Tibial nerve (tissue), 4 donors: ENCODE measurements at places on chromosomes 11 and 22.
A peak's percentile ranks its signal among the peaks of the same experiment; 100 is the strongest.

- peak; percentile 61 for DNase-seq
Observed at GRCh38 chr11:18721561-18722292, 4.3 kb downstream of the IGSF22 start.

- DNase-seq = no peak
Observed at GRCh38 chr11:3148255-3148989, 16.7 kb downstream of the OSBPL5 start.

DNA sequence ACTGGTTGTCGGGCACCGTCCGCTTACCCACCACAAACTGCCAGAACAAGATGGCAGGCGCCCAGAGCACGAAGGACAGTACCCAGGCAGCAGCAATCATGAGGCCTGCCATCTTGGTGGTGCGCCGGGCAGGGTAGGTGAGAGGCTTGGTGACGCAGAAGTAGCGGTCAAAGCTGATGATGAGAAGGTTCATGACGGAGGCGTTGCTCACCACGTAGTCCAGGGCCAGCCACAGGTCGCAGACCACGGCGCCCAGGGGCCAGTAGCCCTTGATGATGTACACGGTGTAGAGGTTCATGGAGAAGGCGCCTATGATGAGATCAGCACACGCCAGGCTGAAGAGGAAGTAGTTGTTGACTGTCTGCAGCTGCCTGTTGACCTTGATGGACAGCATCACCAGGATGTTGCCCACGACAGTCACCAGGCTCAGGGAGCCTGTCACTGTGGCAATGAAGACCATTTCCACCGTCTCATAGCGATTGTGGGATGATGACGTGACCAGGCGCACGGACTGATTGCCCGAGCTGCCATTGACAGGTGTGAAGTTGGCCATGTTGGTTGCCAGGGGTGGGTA is 4.6 kb downstream of the MDK start:
- DNase-seq = no peak

GRCh38 chr11:77647654-77648305 is 10.2 kb upstream of the CLNS1A start:
- DNase-seq = no peak

DNA sequence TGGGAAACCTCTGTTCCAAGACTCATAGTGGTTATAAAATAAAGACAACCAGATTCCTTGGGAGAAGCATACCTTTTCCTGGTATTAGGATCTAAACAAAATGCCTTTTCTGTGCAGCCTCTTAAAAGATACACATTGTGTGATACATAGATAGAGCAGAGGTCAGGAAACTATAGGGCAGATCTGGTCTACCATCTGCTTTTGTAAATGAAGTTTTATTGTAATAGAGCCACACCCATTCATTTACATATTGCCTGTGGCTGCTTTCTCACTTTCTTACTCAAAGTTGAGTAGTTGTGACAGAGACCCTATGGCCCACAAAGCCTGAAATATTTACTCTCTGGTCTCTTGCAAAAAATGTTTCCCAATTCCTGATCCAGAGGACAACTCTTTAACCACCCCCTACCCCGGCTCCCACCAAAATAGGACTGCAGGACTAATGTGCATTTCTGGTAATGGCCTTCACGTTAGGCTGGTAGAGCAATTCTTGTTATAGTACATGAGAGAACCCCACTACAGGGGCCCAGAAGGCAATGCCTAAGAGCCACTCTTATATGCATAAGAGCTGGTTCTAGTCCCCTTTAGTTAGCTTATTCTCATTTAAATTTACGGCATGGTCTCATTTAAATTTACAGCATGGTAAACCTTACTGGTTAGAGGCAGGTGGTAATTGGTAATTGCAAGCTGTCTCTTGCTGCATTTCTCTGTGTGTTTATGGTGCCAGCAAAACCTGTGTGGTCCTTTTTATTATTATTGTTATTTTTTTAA is 76.8 kb upstream of the YWHAH start:
- DNase-seq = no peak

DNA sequence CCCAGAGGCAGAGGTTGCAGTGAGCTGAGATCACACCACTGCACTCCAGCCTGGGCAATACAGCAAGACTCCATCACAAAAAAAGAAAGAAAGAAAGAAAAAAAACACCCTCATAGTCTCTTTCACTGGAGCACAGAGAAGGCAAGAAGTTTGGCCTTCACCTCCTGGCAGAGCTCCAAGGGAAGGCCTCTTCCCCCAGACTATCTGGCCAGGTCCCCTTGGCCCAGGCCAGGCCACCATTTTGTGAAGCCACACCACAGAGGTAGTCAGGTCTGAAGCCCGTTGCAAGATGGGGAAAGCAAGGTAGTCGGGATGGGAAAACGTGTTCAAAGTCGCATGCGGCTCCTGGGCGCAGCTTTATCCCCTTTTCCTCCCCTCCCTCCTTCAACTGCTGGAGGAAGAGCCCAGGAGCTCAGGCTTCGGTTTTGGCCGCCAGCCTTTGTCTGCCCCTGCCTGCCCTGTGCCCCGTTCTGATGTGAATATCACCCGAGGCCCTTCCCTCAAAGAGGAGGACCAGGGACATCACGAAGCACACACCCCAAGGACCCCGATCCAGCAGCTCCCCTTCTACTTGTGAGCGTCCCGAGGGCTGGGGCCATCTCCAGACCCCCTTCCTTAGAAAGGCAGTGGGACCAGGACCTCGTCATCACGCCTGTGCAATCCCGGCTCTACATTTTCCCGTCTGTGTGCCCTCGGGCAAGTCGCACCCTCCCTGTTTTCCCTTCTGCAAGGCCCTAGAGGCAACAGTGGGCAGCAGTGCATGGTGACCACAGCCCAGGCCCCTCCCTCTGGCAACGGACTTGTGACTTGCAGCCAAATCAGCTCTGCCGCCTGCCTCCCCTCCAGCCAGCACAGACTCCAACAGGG is 17.7 kb downstream of the CABP7 start:
- no peak for DNase-seq

DNA sequence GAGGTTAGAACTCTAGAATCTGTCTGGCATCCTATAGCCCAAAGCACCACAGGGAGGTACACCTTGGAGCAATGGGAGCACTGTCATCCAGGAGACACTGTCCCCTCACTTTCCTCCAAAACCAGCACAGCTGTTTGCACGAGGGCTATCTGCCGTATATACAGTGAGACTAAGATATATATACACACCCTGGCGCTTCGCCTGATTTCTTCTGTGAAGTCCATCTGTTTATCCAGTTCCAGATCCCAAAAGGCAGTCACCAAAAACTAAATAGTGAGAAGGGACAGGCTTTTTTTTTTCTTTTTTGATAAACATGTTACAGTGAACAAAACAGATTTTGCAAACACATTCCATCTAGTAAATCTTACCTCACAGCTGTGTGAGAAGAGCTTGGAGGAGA is 68.5 kb downstream of the ARFGAP2 start:
- DNase-seq = no peak

- no peak for DNase-seq
Observed at GRCh38 chr11:97110376-97110775, 720.6 kb downstream of the JRKL start.

DNA sequence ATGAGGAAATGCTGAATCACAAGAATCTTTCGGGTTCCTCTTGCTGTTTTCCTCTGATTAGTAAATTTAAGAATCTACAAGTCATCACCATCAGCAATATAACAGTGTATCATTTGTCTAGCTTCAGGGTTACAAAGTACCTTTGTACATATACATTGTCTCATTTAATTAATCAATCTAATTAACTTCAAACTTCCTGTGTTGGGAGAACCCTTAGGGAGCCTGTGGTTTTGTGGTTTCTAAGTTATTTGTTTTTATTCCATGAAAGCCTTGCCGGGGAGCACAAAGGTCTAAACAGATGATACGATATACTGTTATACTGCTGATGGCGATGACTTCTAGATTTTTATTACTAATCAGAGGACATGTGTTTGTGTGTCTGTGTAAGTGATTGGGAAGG is 41.0 kb downstream of the TIMP3 start:
- no peak for DNase-seq

- DNase-seq = no peak
Observed at GRCh38 chr11:78725200-78725599, 150.5 kb upstream of the NARS2 start.

- DNase-seq = no peak
Observed at GRCh38 chr22:21054714-21055563, 9.2 kb downstream of the LRRC74B start.

DNA sequence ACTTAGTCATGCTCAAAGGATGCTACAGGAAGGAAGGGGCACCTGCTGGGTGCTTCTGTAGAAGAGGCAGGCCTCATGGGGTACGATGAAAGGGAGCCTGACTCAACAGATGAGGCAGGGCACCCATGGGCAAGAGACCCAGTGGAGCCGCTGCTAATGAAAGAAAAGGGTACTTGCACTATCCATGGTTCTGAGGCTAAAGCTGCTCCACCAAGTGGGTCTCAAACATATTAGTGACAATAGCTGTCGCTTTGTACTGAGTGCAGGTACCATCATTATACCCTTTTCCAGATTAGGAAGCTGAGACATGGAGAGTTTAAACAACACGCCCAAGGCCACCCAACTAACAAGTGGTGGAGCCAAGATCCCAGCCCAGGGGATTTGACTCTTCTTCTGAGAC is 127.5 kb upstream of the SERPIND1 start:
- no peak for DNase-seq

GRCh38 chr11:3197878-3198528 is 20.6 kb downstream of the MRGPRG start:
- no peak for DNase-seq

- DNase-seq = no peak
Observed at GRCh38 chr11:72975778-72976521, 161.7 kb downstream of the ATG16L2 start.

DNA sequence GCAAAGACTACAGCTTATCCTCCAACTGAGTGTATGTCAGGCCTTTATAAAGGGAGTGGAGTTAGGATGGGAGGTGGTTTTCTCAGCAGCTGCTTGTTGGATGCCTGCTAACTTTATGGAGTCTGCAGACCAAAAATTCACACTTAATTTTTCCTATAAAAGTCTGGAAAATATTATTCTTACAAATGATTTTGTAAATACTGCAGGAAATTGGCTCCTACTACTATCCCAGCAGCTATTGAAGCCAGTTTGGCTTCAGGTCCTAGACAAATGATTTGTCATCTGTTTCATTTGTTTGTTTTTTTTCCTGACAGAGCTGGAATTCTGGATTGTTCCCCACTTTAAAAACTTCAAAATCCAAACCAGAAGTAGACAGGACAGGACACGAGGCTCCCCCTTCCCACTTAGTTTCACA is 292.5 kb downstream of the TMEM135 start:
- DNase-seq = no peak

- no peak for DNase-seq
Observed at GRCh38 chr11:38553148-38553547, 1955.1 kb upstream of the RAG2 start.

DNA sequence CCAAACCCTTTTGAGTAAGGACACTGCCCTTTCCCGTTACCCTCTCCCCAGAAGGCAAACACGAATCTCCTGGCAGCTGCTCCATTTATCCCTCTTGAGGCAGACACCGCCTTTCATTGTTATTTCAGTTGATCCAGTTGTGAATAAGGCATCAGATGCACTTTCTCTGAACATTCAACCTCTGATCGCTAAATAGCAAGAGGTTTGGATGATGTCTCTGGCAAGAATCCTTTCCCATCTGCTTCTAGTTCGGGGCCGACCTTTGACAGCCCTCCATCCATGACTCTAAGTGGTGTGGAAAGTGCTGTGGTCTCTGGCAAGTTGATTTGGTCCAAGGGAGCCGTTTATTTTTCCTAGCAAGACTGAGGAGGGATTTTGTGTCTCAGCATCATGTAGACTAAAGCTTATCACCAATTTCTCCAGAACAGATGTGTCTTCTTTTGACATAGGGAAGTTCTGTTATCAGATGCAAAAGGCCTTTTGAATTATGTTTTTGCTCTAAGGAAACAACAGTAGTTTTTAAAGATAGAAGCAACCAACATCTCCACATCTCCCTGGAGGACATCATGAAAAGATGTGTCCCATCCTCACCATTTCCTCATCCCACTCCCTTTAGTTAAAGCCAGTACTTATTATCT is 123.6 kb downstream of the CCDC34 start:
- DNase-seq = peak; percentile 70

DNA sequence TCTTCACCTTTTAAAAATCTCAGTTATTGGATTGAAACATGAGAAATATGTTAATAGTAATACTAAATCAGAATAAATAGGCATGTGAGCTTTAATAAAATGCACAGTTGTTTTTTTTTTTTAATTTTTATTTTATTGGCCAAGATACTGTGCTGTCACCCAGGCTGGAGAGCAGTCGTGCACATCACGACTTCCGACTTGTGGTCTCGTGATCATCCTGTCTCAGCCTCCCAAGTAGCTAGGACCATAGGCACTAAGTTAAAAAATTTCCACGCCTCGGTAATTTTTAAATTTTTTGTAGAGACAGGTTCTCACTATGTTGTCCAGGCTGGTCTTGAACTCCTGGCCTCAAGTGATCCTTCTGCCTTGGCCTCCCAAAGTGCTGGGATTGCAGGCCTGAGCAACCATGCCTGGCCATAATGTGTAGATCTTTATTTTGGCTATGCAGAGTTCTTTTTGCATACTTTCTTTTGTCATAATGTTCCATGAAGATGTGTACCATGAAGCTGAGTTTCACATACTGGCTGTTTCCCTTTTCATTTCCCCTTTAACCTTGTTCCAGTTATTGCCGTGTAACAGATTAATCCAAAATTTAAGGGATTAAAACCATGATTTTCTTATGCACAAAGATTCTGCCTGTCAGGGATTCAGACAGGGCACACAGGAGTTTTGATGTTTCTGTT is 16.0 kb downstream of the CAPRIN1 start:
- DNase-seq = no peak

DNA sequence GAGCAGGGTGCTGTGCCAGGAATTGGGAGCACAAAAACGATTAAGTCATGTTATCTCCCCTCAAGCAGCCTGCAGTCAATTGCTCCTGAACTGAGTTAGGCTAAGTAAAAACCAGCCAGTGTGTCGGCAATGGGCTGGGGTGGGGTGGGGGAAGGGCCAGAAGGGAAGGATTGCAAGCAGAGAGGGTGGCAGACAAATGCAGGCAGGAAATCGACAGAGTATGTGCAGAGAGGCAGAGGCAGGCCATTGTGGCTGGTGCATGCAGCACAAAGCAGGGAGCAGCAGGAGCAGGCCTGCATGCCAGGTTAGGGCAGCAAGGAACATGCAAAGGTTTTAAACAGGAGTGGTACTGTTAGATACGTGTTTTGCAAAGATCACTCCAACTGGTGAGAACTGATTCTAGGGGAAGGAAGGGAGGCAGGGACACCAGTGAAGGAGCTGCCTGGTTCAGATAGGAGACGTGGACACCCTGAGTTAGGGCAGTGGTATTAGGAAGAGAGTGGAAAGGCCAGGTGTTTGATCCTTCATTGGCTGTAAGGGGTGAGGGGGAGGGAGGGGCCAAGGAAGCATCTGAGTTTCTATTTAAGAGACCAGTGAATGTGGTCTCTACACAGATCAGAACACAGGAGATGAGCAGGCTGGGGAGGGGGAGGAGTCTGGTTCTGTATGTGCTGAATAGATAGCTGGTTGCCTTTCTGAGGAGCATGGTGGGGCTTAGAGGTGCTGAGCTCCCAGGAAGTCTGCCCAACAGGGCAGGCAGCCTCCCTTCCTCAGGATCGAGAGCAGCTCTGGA is 70.8 kb upstream of the PHOX2A start:
- no peak for DNase-seq
